Glutamatergic neuron (in vitro differentiated cells): ENCODE measurements at places on chromosomes 2 and 18.
A peak's percentile ranks its signal among the peaks of the same experiment; 100 is the strongest.

DNA sequence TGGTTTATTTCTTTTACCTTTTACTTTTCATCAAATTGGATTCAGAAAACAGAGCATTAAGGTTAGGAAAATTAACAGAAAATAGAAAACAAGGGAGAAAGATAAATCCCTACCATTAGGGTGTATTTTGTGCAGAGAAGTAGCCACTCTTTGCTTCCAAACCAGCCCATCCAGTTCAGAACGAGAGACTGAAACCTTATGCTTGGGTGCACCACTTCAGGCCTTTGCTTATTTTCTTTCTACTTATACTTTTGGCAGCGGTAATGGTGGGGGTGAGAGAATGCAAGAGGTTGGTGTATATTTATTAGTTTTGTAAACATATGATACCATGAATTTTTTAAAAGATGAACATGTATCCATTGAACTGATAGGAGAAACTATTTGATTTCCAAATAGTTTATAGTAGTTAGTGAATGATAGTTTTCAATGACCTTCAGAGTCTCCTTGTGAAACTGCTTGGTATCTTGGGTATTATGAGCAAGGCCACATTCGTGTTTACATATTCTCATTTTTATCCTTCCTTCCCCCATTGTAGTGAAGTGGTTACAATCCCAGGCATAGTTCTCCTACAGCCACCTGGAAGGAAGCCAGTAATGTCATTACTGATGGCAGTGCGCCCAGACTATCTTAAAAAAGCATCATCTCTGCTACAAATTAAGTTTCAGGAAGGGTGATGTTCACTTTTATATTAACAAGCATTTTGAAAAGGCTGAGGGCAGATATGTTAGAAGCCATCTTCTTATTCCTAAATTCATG is 60.8 kb downstream of the MFSD6 start:
- DNase-seq: no peak

DNA sequence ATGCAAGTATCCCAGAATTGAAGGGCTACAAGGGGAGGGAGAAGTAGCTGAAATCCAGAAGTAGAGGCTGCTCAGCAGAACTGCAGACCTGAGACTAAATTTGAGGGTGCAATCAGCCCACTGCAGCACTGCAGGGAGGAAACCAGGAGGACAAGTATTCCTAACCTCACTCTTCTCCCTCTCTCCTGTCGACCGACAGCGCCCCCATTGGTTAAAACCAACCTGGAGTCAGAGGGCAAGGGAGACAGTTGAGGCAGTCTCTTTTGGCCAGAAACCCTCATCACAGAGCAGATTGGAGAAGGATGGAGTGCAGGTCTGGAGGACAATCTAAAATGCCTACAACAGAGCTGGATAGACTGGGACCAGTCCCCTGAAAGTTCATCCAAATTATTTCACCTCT is 768.9 kb upstream of the KLHL29 start:
- no peak for DNase-seq

DNA sequence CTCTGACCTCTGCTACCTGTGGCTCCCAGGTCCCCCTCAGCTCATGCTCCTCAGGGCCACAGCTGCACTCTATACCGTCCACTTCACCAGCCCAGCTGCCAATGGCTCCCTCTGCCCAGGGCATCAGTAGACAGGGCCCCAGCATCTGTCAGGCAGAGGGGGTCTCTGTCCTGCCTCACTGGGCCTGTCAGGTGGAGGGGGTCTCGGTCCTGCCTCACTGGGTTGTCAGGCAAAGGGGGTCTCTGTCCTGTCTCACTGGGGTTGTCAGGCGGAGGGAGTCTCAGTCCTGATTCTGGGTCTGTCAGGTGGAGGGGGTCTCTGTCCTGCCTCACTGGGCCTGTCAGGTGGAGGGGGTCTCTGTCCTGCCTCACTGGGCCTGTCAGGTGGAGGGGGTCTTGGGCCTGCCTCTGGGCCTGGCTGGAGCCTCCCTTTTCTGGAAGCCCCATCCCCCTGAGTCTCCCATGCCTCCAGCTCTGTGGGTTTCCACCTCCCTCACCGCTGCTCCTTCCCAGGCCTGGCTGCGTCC is 19.9 kb downstream of the SNORC start:
- DNase-seq: no peak

DNA sequence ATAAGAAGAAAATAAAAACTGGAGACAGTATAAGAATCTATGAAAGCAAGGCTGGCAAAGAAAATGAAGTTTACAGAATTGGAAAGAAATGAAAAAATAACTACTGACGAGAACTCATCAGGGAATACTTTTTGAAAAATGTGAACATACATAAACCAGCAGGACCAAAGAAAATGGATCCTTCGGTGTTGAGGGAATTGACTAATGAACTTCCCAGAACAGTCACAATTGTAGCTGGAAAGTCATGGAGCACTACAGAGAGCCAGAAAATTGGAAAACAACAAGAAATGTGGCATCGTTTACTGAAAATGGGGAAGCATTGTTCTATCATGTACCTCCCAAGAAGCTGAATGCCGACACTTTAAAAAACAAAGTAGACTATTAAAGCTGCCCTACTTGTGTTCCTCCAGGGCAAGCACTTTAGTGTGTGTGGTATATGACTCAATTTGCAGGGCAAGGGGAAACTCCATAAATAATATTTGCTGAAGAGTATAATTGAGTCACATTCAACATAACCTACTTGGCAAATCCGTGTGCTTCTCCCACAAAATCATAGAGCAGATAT is 1221.6 kb upstream of the NRXN1 start:
- DNase-seq: no peak

GRCh38 chr2:114709936-114710850 is 267.8 kb downstream of the DPP10 start:
- DNase-seq: no peak

- DNase-seq: no peak
Measured at GRCh38 chr2:78940998-78941397, 84.5 kb upstream of the REG3G start.

GRCh38 chr2:168033966-168034365 is 213.4 kb downstream of the STK39 start:
- DNase-seq: no peak

GRCh38 chr2:98900721-98901120 is 35.3 kb downstream of the CRACDL start:
- DNase-seq: no peak

DNA sequence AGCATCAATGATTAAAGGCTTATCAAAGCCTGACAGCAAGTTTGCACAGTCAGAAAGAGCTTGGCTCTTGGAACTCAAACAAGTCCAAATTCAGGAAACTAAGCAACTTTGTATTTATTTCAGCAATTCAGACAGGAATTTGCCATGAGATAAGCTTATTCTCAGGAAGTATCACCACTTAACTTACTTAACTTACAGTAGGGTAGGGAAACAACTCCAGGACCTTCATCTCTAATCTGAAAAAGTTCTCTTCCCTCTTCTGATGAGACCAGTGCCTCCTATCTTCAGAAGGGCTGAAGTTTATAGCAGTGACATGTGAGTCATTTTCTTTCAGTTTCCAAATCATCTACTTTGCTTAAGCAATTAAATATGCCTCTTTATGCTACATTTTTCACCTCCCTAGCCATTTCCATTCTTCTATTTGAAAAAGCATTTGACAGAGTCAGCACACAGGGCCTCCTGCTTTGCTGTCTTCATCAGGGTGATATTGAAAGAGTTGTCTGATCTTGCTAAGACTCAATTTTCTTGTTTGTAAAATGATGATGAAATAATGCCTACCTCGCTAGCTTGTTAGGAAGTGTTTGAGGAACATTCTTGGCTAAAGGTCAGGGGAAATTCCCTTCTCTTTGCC is 389.5 kb downstream of the RND3 start:
- DNase-seq: no peak

DNA sequence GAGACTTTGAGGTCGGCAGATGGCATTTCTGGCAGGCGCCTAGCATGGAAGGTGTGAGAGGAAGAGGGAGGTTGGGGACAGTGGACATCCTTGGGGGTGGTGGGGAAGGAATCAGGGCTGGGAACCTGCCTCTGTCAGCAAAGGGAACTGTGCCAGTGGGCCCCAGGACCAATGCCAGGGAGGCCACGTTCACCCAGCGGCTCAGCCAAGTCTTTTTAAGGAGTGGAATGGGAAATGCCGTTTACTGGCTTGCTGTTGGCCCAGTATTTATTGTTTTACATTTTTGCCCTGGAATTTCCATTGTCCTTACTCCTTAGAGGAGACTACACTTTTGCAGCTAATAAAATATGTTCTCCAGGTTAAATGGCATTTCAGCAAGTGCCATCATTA is 135.2 kb downstream of the MCFD2 start:
- DNase-seq: no peak

DNA sequence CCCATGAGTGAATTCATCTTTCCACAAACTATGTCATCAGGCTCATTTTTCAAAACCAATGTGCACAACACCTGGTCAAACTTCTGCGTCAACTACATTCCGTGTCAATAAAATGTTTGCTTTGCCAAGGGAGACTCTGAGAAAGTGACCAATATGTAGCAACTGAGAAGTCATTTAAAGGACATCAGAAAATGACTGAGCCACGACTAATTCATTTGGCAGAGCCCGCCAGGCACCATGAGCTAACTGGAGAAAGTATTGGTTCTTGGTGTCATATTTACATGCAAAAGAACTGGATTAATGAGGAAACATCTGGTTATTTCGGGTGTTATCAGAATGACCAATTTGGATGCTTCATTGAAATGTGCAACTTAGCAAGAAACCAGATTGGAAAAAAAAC is 7.2 kb downstream of the RND3 start:
- DNase-seq: no peak

GRCh38 chr18:51133580-51134160 is 63.8 kb downstream of the MEX3C start:
- no peak for DNase-seq

- no peak for DNase-seq
Measured at GRCh38 chr2:122636097-122636496, 880.6 kb downstream of the TSN start.

GRCh38 chr2:26018184-26019055 is 15.5 kb upstream of the RAB10 start:
- peak; percentile 27 for DNase-seq
